Right ventricle myocardium inferior (tissue), 1 donor: ENCODE measurements at places on chromosomes 11 and 22.

- no peak for DNase-seq
These were observed 53.0 kb upstream of the PRR5 start for GRCh38 chr22:44648821-44649565.

GRCh38 chr22:44689173-44689572 lies 12.8 kb upstream of the PRR5 start:
- no peak for DNase-seq

- no peak for DNase-seq
These were observed 324.3 kb downstream of the OPCML start for GRCh38 chr11:133207995-133208394.

GRCh38 chr11:75786101-75786736 lies 17.6 kb downstream of the DGAT2 start:
- DNase-seq, result no peak

DNA sequence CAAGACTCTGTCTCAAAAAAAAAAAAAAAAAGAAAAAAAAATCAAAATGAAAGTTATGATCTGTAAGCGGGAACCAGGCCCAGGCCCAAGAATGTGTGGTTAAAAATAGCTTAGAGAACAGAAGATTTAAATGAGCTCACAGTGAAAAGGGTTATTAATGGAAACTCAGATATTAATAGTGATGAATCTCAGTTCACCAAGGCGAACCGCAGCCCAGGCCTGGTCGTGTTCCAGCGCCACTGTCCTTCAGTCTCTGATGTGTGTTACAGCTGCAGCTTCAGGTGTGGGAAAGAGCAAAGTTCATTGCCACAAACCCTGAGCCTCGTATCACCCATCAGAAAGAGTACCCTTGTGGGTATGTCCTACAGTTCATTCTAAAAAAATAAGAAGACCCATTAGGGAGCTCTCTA lies 107.1 kb downstream of the GAB2 start:
- peak; percentile 76 for DNase-seq

- DNase-seq, result no peak
These were observed 35.9 kb upstream of the MUC15 start for GRCh38 chr11:26607725-26608506.

GRCh38 chr11:134528453-134528852 lies 116.4 kb upstream of the B3GAT1 start:
- DNase-seq, result no peak

DNA sequence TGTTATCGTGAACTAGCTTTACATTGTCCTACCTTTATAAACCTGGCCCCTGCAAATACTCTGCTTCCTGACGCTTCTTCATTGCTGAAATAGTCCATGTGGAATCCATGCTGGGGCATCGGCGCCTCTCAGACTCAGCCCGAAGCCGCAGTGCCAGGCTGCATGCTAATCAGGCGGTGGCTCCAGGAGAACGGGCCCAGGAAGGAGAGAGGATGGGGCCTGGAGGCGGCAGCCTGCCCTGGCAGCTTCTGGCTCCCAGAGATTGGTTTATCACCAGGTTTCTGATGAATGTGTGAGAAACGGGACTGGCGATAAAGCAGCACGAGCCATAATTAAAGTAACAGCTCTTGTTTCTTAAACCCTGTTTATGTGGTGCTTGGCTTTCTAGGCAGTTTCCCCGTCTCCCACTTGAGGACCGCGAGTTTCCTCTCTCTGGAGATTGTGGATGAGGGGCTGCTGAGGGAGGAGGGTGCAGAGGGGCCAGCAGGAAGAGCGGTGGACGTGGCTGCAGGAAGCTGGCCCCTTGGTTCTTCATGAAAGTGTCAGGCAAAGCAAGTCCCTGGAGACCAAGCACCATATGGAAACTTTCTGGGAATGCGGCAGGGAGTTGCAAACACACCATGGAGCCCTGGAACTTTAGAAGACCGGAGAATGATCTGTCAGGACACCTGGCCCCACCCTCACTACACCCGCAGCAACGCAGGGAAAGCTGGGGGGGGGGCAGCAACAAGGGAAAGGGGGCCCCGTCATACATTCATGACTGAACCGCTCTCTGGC lies 93.4 kb downstream of the NTM start:
- no peak for DNase-seq

DNA sequence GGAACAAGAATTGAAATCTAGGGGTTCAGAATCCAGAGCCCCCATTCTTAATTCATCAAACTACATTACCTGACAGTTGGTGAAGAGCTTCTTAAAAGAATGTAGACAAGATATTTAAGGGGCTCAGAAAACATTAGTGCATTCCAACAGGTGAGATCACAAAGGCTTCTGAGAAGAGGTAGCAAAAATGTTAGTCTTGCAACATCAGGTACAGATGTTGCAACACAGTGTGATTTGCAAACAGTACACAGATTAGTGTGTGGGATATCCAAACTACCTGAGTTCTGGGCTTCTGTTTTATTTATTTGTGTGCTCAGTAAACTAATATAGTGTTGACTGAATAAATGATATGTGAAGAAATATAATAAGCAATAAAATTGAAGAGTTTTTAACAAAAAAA lies 11.8 kb downstream of the CASP4 start:
- no peak for DNase-seq

- no peak for DNase-seq
These were observed 8.2 kb downstream of the ALX4 start for GRCh38 chr11:44301564-44302271.

GRCh38 chr11:112650527-112650926 lies 310.7 kb upstream of the NCAM1 start:
- DNase-seq, result no peak

- DNase-seq, result no peak
These were observed 97.0 kb downstream of the SPON1 start for GRCh38 chr11:14059491-14059890.

- peak; percentile 74 for DNase-seq
These were observed 4.6 kb upstream of the MIF start for GRCh38 chr22:23889620-23890019.

DNA sequence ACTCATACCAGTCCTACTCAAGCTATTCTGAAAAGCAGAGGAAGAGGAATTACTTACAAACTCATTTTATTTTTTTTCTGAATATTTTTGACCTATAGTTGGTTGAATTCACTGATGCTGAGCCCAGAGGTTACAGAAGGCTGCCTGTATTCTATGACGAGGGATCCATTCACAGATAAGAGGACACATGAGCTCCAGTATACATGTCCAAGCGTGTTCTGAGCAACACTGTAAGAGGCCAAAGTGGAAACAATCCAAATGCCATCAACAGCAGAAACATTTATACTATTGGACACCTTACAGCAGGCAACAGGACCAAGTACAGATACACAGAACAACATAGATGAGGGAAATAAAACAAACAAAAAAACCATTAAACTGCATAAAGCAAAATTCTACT lies 10.3 kb downstream of the KDM4E start:
- no peak for DNase-seq

- DNase-seq, result no peak
These were observed 25.6 kb downstream of the ANKRD42 start for GRCh38 chr11:83219095-83219494.

DNA sequence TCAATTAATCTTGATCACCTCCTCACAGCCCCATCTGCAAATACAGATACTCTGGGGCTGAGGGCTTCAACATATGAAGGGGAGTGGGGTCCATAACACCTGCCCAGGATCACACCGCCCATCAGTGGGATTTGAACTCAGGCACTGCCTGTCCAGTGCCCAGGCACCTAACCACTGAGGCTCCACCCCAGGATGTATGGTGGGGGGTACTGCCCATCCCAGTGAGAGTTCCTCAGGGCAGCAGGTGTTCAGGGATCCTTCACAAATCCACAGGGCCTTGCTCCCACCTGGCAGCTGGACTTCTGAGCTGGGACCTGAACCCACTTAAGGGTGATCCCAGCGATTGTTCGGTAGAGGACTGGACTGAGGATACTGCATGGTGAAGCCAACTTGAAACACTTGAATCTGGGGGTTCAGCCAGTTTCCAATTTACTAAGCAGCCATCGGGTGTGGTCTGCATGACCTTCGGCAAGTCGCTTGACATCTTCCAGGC lies 33.3 kb downstream of the PRDM11 start:
- no peak for DNase-seq

DNA sequence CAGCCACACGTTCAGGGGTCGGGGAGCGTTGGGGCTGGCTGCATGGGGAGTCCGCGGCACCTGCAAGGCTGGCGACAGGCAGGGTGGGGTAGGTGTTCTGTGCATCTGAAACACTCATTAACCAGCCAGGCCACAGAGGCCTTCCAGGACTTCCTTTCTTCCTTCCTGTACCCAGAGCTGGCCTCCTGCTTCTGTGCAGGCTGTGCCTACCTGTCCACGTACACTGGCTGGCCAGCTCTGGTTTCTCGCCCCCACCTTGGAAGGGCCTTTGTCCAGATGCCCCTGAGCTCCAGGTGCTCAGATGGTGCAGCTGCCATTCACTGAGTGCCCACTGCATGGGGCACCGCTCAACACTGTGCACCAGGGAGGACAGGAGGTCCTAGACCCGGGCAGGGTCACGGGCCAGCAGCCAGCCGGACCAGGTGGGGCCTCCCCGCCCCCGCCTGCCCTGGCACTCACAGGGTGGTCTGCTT lies 15.9 kb downstream of the TTLL12 start:
- DNase-seq, result no peak

GRCh38 chr22:31329029-31329428 lies 17.1 kb downstream of the PATZ1 start:
- DNase-seq, result no peak

DNA sequence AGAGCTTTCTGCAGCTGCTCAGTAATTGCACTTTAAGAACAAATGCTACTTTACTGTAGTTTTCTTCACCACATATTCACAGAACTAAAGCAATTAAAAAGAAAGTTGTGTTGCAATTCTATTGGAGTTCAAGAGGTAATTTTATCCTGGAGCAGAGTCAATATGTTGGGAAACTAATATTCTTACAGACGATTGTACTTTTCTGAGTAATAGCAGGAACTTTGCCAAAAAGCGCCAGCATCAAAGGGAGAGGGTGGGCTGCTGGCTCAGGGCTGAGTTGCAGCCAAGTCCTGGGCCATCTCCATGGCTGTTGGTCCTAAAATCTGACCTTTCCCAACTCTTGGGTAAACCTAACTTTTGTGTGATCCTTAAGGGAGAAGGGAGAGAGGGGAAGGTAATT lies 73.6 kb upstream of the MYO18B start:
- DNase-seq, result no peak

DNA sequence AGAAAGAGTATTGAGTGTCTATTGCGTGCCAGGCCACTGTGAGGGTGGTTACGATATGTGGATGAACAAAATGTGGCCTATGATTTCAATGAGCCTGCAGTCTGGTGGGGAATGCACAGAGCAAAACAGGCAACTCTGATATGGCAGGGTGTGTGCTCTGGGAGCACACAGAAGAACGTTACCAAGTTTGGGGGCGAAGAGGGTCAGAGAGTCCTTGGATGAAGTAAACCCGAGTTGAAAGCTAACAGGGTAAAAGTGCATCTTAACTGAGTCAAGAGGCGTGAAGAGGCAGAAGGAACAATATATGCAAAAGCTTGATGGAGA lies 258 bp downstream of the CFAP68 start:
- no peak for DNase-seq

DNA sequence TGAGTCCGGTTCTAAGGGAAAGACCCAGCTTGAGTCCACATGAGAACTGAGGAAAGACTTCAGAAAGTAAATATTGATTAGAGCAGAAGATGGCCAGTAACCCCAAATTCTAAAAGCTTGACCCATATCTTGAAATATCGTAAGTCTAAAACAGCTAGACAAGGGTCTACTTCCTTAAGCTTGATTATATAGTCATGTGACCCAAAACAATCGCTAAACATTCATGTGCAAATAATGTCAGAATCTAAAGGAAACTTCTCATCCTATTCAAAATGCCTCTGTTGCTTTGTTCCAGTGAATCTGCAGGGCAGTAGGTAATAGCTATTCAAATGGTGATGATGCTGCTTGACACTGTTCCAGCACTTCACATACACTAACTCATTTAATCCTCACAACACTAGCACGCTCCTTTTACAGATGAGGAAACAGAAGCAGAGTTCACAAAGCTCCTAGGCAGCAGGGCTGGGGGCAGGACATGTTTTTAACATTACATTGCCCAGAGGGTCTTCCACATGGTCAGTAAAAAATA lies 52.6 kb downstream of the TCF20 start:
- no peak for DNase-seq

- DNase-seq, result no peak
These were observed 11.6 kb upstream of the DLAT start for GRCh38 chr11:112013497-112014164.

DNA sequence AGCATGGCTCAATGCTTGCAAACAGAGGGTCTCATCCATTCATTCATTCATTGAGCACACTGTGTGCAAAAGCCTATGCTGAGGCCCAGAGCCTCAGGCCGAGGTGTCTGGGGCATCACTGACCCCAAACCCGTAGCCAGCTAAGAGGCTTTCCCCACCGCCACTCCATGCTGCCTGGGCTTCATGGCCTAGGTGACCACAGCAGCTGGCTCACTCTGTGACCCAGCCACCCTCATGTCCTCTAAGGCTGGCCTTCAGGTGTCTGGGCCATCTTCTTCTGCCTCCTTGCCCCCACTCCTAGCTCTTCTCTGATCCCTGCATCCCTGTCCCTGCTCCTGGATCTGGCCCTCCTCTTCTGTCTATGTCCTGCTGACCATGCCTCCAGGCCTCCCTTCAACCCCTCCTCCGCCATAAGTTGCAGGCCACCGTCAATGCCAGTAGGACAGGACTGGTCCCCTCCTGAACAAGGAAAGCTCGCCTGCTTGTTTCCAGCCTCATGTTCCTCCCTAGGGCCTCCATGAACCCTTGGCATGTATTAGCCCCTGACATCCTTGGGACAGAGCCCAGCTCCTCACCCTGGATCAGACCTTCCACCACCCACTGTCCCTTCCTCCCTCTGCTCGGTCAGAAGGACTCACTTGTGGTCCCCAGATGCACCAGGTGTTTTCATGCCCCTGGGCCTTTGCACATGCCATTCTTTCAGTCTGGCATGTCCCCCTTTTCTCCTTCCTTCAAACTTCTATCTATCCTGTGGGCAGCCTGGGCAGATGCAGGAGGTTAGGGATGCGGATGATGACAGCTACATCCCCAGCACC lies 92.8 kb downstream of the MYEOV start:
- no peak for DNase-seq

DNA sequence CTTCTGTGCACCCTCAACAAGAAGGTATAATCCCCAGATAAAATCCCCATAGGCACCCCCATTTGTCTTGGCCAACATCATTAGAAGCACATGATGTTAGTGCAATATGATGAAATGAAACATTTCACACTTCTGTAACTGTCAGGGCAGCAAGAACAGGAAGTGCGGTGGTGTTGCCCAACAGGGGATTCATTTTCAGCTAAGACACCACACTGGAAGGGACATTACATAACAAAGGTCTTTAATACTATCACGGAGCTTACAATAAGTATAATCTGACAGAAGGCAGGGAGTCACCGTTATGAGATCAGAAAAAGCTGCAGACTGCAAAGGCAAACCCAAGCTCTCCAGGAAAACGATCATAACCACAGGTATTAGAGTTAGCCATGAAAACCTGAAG lies 2.0 kb downstream of the OR52W1 start:
- peak; percentile 86 for DNase-seq

GRCh38 chr11:13082588-13082987 lies 73.5 kb downstream of the RASSF10 start:
- no peak for DNase-seq

GRCh38 chr11:3014057-3014938 lies 22.2 kb upstream of the NAP1L4 start:
- DNase-seq, result no peak
